Aorta (tissue), 5 donors: ENCODE measurements at places on chromosomes 3 and 15. TPM values are rescaled to one million over a fixed set of nuclear protein-coding genes. Genes with fewer than 3 reads are reported as not detected.

DNA sequence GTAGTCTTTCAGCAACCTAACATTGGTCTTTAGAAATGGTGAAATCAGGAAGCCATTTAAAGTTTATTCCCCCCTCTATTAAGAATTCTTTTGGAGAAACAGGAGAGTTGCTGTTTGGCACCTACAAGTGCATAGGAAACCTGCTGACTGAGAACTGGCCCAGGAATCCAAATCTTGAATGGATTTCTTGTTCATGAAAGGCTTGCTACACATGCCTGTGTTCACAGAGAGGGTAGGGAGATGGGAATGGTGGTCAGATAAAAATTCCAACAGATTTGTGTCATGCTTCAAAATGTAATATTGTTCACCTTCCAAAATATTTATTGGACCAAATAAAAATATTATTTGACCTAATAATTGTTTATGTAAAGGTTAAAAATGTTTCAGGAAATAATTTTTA is 24.2 kb upstream of the ZPLD1 start:
- no peak overlapping the region for H3K27ac ChIP-seq
- H3K4me1 ChIP-seq, result no peaks in the 10 kb centered on the region
- DNase-seq, result no peak
- H3K4me3 ChIP-seq, result no peak overlapping the region
- H3K27me3 ChIP-seq, result no peaks in the 10 kb centered on the region

DNA sequence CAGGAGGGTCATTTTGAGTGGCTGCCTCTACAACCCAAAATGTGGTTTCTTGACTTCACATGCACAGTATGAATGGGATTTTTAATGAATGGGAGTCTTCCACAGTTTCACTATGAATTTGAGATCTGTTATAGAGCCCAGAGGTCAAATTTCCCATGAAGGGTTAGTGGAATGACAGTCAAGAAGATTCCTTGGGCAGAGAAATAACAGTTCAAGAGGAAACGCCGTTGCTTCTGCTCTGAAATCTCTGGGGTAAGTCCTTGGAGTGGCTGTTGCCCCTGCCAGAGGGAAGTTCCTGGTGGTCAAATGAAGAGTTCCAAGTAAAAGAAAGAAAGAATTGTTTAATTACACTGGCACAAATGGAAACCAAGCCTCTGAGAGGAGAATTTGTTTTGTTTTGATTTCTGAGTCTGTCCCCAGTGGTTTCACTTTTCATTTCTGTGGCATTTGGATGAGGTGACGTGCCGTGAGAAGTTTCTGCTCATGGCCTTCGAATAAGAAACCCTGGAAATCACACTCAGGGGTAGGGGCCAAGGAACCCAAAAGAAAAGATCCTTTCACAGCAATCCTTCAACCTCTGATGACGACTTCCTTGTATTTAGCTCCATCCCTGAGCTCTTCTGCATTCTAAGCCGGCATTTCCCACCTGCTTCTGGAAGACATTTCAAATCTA is 77.5 kb upstream of the IL12A start:
- H3K27me3 ChIP-seq, result no peaks in the 10 kb centered on the region
- H3K27ac ChIP-seq, result peak overlapping the region; percentile 76
- peak overlapping the region; percentile 76 for H3K4me3 ChIP-seq

DNA sequence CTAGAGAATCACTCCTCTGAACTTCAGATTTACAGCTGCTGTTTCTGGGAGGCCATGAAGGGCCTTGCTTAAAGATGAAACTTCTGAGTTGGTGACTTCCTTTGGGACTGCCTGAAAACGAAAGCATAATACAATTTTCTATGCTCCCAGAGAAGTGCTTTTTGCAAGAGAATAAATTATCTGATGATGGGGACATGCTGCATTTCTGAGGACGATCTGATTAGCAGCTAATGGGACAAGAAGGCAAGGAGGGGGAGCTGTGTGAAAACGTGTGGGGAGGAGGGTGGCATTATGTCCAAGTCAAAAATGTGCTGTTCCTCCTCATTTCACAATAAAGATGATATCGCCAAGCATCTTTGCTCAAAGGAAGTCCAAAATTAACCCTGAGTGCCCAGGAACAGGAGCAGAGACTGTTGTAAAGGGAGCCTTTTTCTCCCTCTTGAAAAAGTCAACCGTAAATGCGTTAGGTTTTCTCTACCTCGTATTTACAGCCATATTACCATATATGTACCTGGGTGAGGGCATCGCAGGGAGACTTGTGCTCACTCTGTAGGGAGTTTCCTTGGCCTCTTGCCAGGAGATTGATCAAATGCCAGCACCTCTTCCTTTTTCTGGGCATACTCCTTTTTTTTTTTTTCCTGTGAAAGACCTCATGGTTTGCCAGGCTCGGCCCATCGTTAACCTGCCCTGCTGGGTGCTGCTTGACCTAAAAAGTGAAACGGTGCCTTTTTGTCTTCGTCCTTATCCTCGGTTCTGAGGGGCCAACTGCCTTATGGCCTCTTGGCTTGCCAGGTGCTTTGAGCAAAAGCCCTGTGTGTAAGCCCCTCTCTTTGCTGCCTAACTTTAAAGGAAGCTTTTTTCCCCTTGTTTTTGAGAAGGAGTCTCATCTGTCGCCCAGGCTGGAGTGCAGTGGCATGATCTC is 11.5 kb downstream of the ITPR1 start:
- no peak overlapping the region for H3K4me3 ChIP-seq
- H3K27me3 ChIP-seq, result no peaks in the 10 kb centered on the region
- H3K4me1 ChIP-seq, result peaks cover 8% of the 10 kb centered on the region
- H3K36me3 ChIP-seq, result no peaks in the 10 kb centered on the region
- H3K27ac ChIP-seq, result peak overlapping the region; percentile 96
- DNase-seq, result no peak

- no peak overlapping the region for H3K27ac ChIP-seq
- H3K4me1 ChIP-seq, result no peaks in the 10 kb centered on the region
- DNase-seq, result no peak
- H3K4me3 ChIP-seq, result no peak overlapping the region
Measured at GRCh38 chr3:56254835-56255234, 213.4 kb downstream of the ERC2 start.

- no peaks in the 10 kb centered on the region for H3K4me1 ChIP-seq
- no peak overlapping the region for H3K4me3 ChIP-seq
- no peak for DNase-seq
- no peaks in the 10 kb centered on the region for H3K27me3 ChIP-seq
- no peaks in the 10 kb centered on the region for H3K36me3 ChIP-seq
Measured at GRCh38 chr3:80750637-80751036, 982.8 kb upstream of the ROBO1 start.

GRCh38 chr3:126245811-126246727 is 65.7 kb upstream of the ALDH1L1 start:
- H3K27ac ChIP-seq, result no peak overlapping the region
- no peaks in the 10 kb centered on the region for H3K27me3 ChIP-seq
- no peaks in the 10 kb centered on the region for H3K4me1 ChIP-seq
- H3K4me3 ChIP-seq, result no peak overlapping the region

- H3K27me3 ChIP-seq, result no peaks in the 10 kb centered on the region
- H3K36me3 ChIP-seq, result no peaks in the 10 kb centered on the region
- peak overlapping the region; percentile 7 for H3K27ac ChIP-seq
- peaks cover 3% of the 10 kb centered on the region for H3K4me1 ChIP-seq
- H3K4me3 ChIP-seq, result no peak overlapping the region
Measured at GRCh38 chr15:95417761-95418160, 912.7 kb upstream of the NR2F2 start.

DNA sequence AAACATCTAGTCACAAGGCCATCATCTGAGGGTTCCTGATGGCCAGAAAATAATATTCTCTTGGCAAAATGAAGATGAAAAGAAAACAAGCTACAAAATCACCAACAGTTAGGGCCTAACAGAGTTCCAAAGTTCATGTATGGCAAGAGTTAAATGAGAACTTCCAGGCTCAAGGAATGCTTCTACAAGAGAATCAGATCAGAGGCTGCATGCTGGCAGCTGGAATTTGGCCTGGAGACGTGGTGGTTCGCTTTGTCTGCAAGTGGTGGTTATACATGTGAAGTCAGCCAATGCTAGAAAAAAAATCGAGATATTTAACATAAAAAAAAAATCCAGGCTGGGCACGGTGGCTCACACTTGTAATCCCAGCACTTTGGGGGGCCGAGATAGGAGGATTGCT is 5.6 kb downstream of the SIAH2 start:
- H3K27ac ChIP-seq, result no peak overlapping the region
- H3K4me1 ChIP-seq, result peaks cover 2% of the 10 kb centered on the region
- H3K4me3 ChIP-seq, result no peak overlapping the region
- no peaks in the 10 kb centered on the region for H3K36me3 ChIP-seq
- DNase-seq, result no peak

DNA sequence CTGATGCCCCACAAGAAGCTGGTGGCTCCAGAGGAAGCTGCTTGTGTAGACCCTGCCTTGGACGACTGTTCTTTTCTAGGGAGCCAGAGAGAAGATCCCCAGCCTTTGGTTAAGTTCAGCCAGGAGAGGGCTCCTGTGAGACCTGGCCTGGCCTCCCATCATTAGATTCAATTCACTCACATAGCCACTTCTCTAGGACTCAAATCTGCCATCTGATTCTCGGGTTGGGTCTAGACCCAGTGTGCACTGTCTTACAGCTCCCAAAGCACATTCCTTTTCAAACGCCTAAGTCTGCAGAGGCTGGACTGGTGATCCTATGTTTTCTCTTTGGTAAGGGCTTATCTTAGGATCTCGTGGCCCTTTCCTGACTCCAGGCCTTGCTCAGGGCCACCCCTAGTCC is 81.7 kb upstream of the NPHP3 start:
- H3K4me1 ChIP-seq, result no peaks in the 10 kb centered on the region
- no peak overlapping the region for H3K4me3 ChIP-seq
- H3K27ac ChIP-seq, result peak overlapping the region; percentile 23
- no peak for DNase-seq

DNA sequence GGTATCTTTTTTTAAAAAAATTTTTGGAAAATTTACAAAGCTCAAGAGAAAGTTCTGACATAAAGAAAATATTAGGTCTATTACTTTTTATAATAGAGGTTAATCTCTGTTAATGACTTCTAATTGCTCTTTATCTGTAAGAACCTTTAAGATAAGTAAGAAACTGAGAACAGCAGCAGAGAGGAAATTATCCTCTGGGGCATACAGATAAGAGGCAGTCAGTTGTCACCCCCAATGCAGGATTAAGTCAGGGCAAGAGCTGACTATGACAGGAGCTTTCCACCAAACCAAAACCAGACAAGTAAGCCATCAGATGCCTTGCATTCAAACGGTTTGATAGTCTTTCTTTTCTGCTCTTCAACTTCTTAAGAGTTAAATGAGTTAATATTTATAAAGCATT is 149.0 kb downstream of the GSK3B start:
- no peak overlapping the region for H3K27ac ChIP-seq
- H3K27me3 ChIP-seq, result no peaks in the 10 kb centered on the region
- no peaks in the 10 kb centered on the region for H3K36me3 ChIP-seq
- H3K4me1 ChIP-seq, result no peaks in the 10 kb centered on the region
- no peak for DNase-seq

GRCh38 chr15:62087671-62088352 is 21.0 kb downstream of the C2CD4A start:
- H3K4me1 ChIP-seq, result no peaks in the 10 kb centered on the region
- no peak overlapping the region for H3K27ac ChIP-seq
- no peak overlapping the region for H3K4me3 ChIP-seq
- no peaks in the 10 kb centered on the region for H3K27me3 ChIP-seq
- H3K36me3 ChIP-seq, result no peaks in the 10 kb centered on the region

Gene TEX9
- 5.4 TPM for polyA plus RNA-seq
